ENCODE measurements at places on chromosomes 3 and 15.

- no peak for DNase-seq
Observed at GRCh38 chr15:97652700-97653167, 307.8 kb upstream of the ARRDC4 start.

DNA sequence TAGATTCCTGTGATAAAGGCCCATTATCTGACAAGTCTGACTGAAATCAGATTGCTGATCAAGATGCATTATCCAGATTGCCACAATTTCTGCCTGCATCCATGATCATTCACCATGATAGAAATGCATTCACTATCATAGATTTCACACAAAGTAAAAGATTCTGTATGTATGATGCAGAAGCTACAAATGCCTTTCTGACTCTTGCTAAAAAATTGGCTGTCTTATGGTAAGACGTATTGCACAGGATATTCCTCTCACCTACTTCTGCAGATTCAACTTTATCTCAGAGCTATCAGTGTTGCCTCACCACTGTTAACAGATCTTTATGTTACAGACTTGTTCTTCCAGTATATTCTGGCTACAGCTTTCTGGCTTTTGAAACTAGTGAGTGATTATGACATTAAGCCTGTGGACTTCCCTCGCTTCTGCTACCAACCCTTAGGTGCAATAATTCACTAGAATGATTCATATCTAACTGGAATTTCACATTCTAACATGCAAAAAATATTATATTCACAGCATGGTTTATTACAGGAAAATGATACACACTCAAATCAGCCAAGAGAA is 955.3 kb downstream of the EPHA3 start:
- no peak for DNase-seq

DNA sequence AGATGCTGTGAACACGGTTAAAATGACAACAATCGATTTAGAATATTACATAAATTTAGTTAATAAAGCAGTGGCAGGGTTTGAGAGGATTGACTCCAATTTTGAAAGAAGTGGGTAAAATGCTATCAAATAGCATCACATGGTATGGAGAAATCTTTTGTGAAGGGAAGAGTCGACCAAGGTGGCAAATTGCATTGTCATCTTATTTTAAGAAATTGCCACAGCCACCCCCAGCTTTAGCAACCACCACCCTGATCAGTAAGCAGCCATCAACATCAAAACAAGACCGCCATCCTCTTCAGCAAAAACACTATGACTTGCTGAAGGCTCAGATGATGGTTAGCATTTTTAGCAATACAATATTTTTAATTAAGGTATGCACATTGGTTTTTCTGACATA is 5.7 kb upstream of the CCR5 start:
- DNase-seq, result no peak

GRCh38 chr3:125116311-125117080 is 60.7 kb upstream of the HEG1 start:
- no peak for DNase-seq

GRCh38 chr3:177145954-177146353 is 51.3 kb downstream of the TBL1XR1 start:
- DNase-seq, result no peak

- DNase-seq, result no peak
Observed at GRCh38 chr15:29099131-29099880, 170.3 kb downstream of the NSMCE3 start.

DNA sequence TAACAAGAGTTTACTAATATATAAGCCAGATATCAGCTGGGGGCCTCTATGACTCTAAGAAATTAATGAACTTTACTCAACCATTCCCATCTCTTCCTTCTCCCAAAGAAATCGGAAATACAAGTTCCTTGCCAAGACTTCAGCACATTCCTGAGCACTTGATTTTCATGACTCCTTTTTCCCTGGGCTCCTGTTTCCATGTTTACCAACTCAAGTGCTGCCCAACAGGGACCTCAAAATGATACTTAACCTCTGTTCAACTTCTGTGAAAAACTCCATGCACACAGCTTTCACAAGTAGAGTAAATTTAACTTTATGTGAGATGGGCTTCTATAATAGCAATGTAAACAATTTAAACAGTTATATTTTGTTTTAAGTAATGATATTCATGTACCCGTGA is 315.8 kb upstream of the CDIN1 start:
- DNase-seq, result no peak

DNA sequence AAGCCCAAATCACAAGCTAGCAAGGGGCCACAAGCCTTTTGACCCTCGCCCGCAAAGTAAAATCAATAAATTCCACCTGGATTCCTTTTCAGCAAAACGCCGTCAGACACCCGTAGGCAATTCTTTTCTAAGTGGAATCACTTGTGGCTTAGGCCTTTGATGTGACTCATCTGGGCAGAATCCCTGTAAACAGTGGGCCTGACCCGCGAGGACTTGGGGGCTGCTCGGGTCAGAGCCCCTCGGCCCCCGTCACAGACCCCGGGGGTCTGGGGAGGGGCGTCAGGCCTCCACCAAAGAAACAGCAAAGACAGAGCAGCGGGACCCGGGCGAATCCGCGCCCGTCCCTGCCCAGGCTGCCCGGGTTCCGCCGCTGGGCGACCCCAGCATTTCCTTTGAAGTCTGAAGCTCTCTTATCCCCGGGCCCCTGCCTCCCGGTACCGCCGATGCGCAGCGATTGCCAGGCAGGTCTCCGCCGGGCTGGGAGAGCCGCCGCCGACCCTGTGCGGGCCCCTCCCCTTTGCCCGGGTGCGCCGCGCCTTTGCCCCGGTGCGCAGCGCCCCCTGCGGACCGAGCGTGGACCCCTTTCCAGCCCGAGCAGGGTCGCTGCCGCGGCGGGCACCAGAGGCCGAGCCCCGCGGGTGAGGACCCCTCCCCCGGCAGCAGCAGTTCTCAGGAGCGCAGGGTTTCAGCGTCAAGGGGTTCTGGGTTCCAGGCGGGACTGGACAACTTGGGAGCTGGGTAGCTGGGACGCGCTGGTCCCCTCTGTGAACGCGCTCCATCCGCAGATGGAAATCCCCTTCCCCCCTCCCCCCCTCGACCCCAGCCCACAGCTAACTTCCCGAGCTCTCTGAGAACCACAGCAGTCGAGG is 178.3 kb downstream of the UACA start:
- DNase-seq, result no peak
